ENCODE measurements at places on chromosomes 2 and 18.
A peak's percentile ranks its signal among the peaks of the same experiment; 100 is the strongest.

- DNase-seq, result peak; percentile 88
These were observed 59.5 kb downstream of the PUM2 start for GRCh38 chr2:20291106-20291564.

- DNase-seq, result no peak
These were observed 100.6 kb downstream of the ACKR3 start for GRCh38 chr2:236670235-236670620.

DNA sequence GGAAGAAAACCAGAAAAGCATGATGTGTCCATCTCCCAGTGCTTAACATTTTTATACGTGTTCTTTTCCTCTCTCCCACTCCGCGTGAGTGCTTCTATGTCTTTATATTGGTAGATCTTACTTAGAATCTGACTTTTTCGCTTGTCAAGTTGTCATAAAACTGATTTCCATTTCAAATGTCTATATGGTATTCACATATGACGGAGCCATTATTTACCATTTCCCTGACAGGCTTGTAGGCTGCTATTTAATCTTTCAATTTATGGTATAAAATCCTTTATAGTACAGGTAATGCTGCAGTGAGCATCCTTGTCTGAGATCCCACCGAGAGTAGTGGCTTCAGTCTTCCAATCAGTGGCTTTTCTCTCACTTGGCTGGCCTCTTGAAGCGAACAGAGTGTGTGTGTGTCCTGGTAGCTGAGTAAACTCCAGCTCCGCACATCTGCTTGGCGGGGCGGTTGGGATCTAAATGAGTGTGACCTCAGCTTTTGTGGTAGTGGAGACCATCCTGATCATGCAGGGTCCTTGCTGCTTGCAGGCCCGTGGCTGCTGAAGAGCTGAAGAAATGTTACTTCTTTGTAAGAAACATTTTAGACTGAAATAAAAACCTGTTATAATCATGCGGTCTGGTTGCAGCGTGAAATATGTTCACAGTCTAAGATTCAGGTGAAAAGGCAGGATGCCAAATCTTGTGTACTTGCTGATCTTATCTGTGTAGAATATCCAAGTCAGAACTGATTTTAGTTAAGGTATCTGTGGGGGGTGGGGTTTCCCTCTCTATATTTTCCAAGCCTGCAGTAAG lies 40.2 kb downstream of the INPP4A start:
- no peak for DNase-seq

DNA sequence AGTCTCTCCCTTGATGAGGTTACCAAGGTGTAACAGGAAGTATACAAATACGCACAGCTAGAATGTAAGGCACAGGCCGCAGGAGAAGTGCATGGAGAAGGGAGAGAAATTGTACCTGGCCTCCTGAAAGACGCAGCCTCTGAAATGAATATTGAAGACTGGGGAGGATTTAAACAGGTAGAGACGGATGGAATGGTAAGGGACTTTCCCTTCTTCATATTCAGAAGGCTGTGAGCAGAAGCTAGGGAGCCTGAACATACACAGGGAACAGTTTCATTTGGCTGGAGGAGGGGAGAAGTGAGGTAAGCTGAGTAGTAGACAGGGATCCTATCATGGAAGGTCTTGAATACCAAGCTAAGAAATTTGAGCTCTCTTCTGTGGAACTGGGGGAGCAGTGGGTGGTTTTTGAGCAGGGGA lies 112.7 kb downstream of the ANKRD44 start:
- no peak for DNase-seq

GRCh38 chr2:29786361-29786760 lies 135.0 kb downstream of the ALK start:
- DNase-seq, result no peak

DNA sequence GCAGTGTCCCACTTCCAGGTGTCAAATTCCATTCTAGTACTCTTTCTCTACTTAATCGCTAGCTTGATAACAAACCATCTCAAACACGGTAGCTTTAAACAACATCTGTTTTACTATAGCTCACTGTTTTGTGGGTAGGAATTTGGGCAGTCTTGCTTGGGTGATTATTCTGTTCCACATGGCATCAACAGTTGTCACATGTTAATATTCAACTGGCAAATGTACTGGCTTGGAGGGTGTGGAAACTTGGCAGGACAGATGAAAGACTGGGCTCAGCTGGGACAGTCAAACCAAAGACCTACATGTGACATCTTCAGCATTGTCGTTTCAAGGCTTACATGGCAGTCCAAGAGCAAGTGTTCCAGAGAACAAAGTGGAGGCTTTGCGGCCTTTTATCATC lies 241.8 kb downstream of the PTH2R start:
- no peak for DNase-seq

GRCh38 chr2:132573444-132574007 lies 96.5 kb downstream of the LYPD1 start:
- DNase-seq, result no peak

DNA sequence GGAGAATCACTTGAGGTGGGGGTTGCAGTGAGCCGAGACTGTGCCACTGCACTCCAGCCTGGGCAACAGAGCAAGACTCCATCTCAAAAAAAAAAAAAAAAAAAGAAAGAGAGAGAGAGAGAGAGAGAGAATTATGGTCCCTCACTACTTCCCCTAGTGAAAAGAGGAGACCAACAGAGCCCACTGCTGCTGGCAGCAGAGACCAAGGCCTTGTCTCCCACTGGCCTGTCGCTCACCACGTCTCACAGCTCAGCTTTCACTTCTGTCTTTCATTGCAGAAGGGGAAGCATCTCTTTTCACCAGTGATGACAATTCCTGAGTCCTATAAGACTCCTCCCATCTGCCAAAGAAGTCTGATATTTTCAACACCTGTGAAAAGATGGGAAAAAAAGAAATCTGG lies 81.3 kb downstream of the CLHC1 start:
- no peak for DNase-seq

GRCh38 chr2:240296476-240297255 lies 138.8 kb upstream of the GPC1 start:
- DNase-seq, result no peak

DNA sequence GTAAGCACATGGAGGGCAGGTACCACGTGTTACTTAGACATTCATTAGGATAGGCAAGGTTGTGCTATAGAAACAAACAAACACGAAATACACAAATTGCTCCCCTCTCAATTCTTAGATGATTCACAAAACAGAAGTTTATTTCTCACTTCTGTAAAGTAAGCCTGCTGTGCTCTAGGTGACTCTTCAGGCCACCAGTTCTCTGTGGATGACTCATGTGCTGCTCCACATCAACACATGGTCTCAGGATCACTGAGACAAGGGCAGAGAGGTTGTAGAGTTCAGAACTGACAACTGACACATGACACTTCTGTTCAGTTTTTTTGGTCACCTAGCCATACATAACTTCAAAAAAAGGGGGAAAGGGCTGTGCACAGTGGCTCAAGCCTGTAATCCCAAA lies 70.6 kb downstream of the DAW1 start:
- peak; percentile 48 for DNase-seq

- DNase-seq, result peak; percentile 11
These were observed 106.3 kb downstream of the GRB14 start for GRCh38 chr2:164515030-164515429.

DNA sequence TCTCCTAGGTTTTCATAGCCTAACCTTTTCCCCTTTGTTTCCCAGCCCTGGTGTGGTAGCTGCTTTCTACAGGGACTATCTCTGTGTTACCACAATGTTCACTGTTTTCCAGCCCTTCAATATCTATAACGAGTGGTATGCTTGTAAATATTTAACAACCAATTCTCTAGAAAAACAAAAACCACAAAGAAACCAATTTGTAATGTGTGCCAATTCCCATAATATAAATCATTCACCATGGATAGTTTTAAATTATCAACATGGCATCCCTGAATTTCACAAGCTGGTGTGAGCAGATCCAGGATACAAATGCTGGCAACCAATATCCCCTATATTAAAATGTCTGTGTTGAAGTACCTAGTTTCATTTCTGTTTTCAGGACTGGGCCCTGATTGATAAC lies 207.5 kb upstream of the FBXO11 start:
- no peak for DNase-seq

- DNase-seq, result no peak
These were observed 90.0 kb downstream of the MBP start for GRCh38 chr18:77042583-77042982.

DNA sequence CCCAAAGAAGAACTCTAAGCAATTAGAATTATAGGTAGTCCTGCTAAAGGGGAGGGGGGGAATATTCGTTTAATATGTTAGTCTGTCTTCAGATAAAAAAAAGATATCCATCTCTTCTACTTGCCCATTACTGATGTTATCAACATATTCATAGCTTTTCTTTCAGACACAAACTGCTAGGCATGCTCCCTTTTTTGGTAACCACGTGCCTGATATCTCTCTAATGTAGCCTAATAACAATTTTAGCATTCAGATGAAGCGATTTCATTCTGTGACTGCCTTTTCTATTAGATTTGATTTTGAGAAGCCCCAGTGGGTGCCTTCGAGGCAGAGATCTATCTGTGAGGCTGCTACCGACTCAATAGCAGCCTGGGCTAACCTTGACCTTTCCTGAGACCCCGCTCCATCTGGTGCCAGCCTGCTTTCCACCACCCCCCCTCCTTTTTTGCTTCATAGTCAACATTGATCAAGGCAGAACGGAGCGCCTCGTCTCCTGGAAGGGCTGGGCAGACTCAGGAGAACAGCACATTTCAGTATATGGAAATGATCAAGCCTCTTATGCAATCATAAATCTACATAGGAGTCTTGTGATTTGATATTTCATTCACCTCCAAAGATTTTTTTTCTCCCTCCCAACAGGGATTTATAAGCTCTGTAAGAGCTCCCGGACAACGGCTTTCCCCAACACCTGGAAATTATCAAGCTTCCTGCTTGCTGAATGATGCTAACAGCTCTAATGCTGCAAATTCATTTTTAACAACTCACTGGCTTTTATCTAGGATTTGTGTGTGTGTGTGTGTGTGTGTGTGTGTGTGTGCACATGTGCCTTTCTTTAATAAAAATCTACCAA lies 14.7 kb upstream of the BCL11A start:
- DNase-seq, result no peak

GRCh38 chr2:240252872-240253511 lies 112.5 kb upstream of the OTOS start:
- no peak for DNase-seq

DNA sequence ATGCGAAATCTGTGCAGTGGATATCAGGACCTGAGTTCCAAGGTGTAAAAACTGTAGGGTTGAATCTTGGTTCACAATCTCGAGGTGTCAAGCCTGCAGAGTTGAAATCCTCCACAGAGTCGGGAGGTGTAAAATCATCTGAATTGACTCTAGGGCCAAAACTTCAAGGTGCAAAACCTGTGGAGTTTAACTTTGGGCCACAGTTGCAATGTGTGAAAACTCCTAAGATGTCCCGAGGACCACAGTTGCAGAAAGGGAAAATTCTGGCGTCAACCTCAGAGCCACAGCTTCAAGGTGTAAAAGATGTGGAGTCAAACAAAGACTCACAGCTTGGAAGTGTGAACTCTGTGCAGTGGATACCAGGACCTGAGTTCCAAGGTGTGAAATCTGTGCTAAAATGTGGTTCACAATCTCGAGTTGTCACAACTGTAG lies 9.8 kb upstream of the ZNF512 start:
- no peak for DNase-seq

DNA sequence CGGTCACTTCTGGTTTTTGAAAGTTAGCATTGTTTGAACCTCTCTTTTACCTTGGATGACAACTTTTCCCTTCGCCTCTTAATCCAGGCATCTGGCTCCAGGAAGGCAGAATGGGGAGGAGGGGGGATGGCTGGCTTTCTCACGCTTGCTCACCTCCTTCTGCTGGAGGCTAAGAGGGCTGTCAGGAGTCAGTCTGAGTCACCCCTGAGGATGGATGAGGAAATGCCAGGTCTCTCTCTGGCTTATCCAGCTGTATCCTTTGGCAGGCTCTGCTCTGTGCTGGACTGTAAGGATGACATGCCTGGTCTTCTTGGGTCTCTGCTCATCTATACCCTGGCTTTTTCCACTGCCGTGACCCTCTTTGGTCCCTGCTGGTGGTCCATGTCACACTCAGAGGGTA lies 142.9 kb upstream of the GYPC start:
- peak; percentile 85 for DNase-seq

- no peak for DNase-seq
These were observed 49.5 kb downstream of the TMEM247 start for GRCh38 chr2:46528880-46529279.

DNA sequence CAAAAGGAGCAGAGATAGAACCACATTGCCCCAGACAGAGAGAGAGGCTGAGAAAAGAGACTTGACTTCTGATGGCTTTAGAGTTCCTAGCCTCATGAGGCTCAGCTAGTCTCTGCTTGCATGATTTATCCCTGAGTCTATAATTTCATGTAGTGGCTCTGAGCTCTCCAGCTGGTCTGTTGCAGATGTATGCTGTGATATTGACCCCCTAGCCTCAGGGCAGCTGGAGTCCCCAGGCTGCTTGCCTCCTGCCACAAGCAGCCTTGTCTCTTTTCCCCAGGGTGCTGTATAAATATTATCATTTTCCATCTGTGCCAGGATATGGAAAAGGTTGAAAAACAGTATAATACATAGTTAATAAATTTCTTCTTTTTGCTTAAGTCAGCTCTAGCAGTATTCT lies 467.6 kb upstream of the CWC22 start:
- DNase-seq, result no peak

DNA sequence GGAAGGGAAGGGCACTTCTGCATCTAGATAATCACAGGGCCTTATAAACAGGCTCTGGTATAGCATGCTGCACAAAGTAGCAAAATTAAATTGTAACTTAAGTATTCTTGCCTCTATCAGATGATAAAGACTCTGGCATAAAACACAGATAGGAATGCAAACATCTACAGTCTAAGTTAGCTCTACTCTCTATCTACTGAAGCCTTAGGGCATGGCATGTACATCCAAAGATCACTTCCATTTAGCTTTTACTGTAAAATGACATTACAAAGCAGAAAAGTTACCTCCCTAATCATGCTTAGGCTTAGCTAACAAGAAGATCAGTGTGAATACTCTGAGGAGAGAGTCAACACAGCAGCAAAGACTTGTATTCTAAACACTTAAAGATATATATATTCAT lies 90.7 kb downstream of the NOL10 start:
- DNase-seq, result no peak

DNA sequence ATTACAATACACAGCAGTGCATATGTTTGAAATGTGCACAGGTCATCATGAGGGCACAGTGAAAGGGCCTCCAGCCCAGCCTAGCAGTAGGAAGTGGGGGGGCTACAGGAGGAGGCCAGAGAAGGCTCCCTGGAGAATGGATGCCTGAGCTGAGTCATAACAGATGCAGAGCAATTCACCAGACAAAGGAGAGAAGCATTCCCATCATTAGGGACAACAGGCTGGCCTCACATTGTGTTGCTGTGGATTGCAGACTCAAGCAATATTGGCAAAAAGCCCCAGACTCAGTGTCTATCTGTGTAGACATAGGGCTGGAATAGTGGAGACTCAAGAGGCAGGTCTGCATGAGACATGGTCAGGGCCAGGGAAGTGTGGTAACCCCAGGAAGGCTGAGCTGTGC lies 329.9 kb downstream of the DLGAP1 start:
- DNase-seq, result no peak
